Esophagus mucosa (tissue), 1 donor: ENCODE measurements at places on chromosomes 7 and 10. TPM values are rescaled to one million over a fixed set of nuclear protein-coding genes. Genes with fewer than 3 reads are reported as not detected.

The SLC26A5 gene
- not detected for total RNA-seq

The IKZF1 gene
- 2.1 TPM for total RNA-seq

The SLC26A3 gene
- total RNA-seq, result 0.44 TPM

DNA sequence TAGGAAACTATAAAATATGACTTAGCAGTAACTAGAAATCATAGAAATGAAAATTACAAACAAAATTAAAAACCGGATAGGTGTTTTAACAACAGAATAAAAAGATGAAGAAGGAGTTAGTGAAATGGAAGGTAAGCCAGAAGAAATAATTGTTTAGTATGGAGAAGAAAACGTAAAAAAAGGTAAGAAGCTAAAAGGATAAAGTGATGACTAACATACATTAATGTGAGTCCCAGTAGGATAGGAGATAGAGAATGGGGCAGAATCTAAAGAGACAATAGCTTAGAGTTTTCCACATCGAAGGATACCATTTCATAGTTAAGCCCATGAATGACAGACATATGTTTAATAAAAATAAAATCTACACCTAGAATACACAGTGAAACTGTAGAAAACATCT, 25.3 kb downstream of the GTF2I start:
- no peak for ATAC-seq

- ATAC-seq, result no peak
Measured at GRCh38 chr10:59633063-59633462, 76.6 kb downstream of the SLC16A9 start.

- ATAC-seq, result no peak
Measured at GRCh38 chr10:3260066-3260834, 87.7 kb upstream of the PITRM1 start.

DNA sequence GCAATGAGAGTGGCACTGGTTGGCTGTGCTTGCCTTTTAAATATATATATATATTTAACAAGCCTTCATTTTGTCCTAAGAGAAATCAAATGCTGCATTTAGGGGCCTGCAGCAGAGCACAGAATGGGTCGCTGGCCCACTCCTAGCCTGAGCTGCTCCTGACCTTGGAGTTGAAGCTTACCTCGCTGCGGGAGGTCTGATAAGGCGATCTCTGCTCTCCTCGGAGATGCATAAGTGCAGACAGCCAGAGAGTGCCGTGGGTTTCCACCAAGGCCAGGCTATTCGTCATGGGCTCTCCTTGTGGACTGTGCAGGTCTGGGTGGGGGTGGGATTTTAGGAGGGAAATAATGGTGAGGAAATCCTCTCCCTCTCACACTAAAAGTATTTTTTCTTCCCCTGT, 99.5 kb upstream of the IKZF1 start:
- no peak for ATAC-seq

DNA sequence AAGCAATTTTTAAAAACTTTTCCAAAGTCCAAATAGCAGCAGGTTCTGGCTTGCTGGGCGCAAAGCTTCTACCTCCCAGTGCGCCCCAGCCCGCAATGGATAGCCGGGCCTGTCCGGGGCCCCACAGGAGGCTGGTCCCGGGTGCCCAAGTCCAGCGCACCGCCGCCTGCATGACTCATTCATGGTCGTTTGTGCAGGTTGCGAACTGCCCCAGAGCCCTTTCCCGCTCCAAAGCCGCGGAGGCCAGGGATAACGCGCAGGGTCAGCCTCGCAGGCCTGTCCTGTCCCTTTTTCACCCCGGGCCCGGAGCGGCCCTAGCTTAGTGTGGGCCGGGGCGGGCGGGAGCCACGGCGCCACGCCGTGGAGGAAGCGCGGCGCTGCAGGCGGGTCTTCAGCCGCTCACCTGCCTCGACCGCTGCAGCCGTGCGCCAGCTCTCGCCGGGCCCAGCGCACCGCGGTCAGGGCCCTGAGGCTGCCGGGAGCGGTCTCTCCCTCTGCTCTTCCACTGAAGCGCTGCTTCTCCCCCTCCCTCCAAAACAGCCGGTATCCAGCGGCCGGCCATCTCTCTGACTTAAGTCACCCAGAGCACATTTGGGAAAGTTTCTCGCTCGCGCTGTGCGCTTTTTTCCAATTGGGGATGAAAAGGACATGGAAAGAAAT, 1.7 kb upstream of the EGR2 start:
- peak; percentile 62 for ATAC-seq

The NUTM2A gene
- 0.40 TPM for total RNA-seq
